Chondrocyte (in vitro differentiated cells): ENCODE measurements at places on chromosomes 16 and 17. TPM values are rescaled to one million over a fixed set of nuclear protein-coding genes. Genes with fewer than 3 reads are reported as not detected.
A peak's percentile ranks its signal among the peaks of the same experiment; 100 is the strongest.

SOST gene
- not detected in 3 replicates for total RNA-seq

SLC5A2 gene
- total RNA-seq = not detected in 3 replicates

- DNase-seq = no peak
These were observed 24.0 kb downstream of the SMARCE1 start for GRCh38 chr17:40623419-40624210.

DNA sequence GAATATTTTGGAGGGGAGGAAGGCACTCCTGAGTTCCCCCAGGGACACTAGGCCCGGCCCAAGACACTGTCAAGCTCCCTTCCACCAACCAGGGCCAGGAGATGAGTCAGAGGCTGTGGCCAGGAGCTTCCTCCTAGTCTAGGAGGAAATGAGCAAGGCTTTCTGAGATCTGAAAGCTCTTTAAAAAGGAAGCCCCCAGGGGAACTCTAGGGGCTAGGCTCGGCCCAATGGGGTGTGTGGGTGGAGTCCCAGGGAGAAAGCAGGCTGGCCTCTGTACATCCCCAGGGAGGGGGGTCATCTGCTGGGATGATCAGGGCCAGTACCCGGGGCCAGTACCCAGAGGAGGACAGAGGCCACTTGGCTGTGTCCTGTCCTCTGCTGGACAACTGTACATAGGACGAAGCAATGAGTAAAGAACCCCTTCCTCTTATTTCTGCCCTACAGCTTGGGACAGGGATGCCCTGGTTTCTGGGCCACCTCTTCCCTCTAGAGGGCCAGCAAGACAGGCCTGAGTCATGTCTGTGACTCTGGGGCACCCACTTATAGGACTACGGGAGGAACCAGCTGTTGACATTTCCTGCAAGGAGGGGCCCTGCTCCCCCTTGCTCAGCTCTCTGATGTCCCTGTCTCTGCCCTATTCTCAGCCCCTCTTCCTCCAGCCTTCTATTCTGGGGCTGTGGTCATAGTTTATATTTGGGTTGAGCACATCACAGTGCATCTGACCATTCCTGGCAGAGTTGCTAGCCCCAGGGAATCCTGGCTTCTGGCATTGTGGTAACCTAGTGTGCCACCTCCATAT lies 2.7 kb downstream of the FHOD1 start:
- peak; percentile 66 for DNase-seq

GRCh38 chr17:59838052-59838916 lies 54.5 kb downstream of the TUBD1 start:
- no peak for DNase-seq

DNA sequence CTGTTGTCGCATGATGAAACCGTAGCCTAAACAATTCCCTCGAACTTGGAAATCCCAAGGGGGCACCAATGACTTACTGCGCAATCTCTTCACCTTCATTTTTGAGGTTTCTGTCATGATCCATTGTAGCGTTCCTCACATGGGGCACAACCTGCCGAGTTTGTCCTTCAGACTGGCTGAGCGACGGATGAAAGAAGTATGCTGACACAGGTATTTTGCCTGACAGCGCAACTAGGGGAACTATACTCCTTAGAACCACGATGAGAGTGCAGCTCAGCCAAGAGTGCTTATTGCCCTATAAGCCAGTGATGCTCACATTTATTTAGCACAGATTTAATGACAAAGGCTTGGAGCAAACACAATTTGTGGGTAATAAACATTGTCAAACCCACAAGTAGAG lies 106.3 kb upstream of the ZNF267 start:
- no peak for DNase-seq
